Left ventricle myocardium inferior (tissue), 1 donor: ENCODE measurements at places on chromosomes 16 and 17. TPM values are rescaled to one million over a fixed set of nuclear protein-coding genes. Genes with fewer than 3 reads are reported as not detected.

The TEPSIN gene
- 15.9 TPM for total RNA-seq

The CACNG3 gene
- total RNA-seq, result not detected

The DLG4 gene
- 14.0 TPM for total RNA-seq

The RHBDF1 gene
- 24.4 TPM for total RNA-seq

The KRTAP4-5 gene
- total RNA-seq, result not detected

The CDRT15L2 gene
- total RNA-seq, result not detected

The CCL22 gene
- total RNA-seq, result not detected

The HS3ST4 gene
- total RNA-seq, result not detected

The SMYD4 gene
- total RNA-seq, result 13.7 TPM

DNA sequence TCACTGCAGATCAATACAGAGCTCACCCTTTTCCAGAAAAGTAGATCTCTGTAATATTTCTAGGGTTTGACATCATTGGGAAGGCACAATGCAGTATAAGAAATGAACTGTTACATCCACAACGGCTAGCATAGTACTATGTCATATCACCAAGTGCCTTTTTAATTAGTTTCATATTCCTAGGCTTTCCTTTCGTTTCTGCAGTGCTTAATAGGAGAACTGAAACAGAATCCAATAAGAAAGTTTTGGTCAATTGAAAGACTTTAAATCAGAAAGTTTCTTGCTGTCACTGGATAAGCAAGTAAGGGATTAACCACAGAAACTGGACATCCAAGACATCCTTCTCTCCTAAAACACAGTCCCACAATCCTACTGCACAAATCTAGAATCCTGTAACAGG is 3.5 kb upstream of the RNF43 start:
- no peak for DNase-seq
- H3K27me3 ChIP-seq, result peaks cover 39% of the 10 kb centered on the region
- H3K4me3 ChIP-seq, result no peak overlapping the region
- no peaks in the 10 kb centered on the region for H3K36me3 ChIP-seq

DNA sequence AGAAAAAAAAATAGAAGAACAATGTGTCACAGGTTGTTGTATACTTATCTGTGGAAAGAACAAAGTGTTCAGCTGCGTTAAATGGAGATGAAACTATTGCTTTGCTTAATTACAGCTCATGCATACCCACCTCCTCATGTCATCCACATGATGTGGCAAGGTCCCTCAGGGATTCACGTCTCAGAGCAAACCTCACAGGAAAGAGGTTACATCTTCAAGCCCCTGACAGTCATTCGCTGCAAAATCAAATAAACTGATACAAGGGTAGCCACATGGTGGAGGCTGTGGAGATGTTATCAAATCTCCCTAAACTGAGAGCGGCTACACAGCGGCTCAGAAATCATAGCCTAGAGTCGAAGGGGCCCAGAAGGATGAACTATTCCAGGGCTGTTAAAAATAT is 21.1 kb downstream of the GINS3 start:
- no peak for DNase-seq
- H3K4me3 ChIP-seq, result no peak overlapping the region
- H3K27ac ChIP-seq, result peak overlapping the region; percentile 95

DNA sequence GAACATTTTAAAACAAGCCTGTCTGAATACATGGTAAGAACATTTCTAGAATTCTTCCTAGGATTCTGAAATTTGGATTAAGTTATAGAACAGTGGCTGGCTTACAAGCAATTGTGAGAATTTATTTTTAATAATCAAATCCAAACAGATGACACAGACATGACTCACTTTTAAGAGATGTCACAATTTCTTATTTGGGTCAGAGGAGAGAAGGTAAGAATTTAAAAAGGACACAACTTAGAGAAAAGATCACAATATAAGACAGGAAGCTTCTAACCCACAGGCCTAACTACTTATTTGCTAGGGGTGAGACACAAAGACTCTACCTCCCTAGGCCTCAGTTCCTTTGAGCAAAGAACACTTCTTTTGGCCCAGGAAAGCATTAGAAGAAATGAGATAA is 32.7 kb downstream of the ZZEF1 start:
- peaks cover 98% of the 10 kb centered on the region for H3K36me3 ChIP-seq
- no peak overlapping the region for H3K27ac ChIP-seq
- no peaks in the 10 kb centered on the region for H3K4me1 ChIP-seq
- DNase-seq, result no peak
- no peak overlapping the region for H3K4me3 ChIP-seq

DNA sequence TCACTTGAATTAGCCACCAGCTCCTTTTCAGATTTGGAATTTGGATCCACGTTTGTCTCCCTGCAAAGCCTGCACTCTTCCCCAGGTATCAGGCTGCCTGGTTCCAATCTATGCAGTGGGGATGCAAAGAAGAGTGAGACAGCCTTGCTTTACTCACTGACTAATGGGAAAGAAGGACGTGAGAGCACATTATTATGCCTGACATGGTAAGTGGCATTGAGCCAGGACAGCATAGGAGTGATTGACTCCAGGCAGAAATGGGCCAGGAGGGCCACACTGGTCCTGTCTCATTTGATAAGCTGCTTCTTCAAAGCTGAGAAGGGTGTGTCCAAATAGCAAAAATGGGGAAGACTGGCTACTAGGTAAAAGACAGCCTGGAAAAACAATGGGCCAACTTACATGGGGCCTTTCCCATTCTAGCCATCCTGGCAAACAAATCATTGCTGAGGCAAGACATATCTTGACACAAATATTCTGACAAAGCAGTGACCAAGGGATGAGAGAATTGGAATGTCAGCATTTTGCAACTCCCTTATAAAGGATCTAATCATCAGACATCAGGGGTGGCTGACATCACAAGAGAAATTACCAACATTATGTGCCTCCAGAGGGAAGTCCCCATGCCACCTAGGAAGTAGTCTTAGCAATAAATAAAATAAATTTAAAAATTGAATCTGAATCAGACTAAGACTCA is 38.6 kb downstream of the CDH11 start:
- DNase-seq, result no peak
- no peaks in the 10 kb centered on the region for H3K4me1 ChIP-seq
- H3K4me3 ChIP-seq, result no peak overlapping the region
- H3K27ac ChIP-seq, result no peak overlapping the region

- no peak for DNase-seq
- peak overlapping the region; percentile 18 for H3K27ac ChIP-seq
- peaks cover 11% of the 10 kb centered on the region for H3K36me3 ChIP-seq
- peaks cover 100% of the 10 kb centered on the region for H3K4me1 ChIP-seq
- H3K4me3 ChIP-seq, result peak overlapping the region; percentile 3
Measured at GRCh38 chr17:1376061-1376460, 24.0 kb downstream of the YWHAE start.

- H3K4me1 ChIP-seq, result peaks cover 34% of the 10 kb centered on the region
- H3K27ac ChIP-seq, result peak overlapping the region; percentile 73
- H3K27me3 ChIP-seq, result peaks cover 10% of the 10 kb centered on the region
- DNase-seq, result peak; percentile 51
- peaks cover 21% of the 10 kb centered on the region for H3K36me3 ChIP-seq
Measured at GRCh38 chr16:84883301-84883700, 63.5 kb downstream of the CRISPLD2 start.

DNA sequence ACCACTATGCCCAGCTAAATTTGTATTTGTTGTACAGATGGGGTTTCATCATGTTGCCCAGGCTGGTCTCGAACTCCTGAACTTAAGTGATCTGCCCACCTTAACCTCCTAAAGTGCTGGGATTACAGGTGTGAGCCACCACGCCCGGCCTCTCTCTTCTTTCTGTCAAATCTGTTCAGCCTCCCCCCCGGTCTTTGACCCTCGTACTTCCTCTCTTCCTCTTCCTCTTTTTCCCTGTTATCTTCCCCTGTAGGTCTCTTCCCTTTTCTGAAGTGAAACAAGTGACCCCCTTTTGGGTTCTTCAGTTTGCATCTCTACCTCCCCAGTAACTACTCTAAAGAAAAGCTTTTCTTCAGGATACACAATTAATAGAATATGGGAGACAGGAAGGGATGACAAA is 31.7 kb upstream of the DHX40 start:
- no peak overlapping the region for H3K27ac ChIP-seq
- H3K4me1 ChIP-seq, result no peaks in the 10 kb centered on the region
- no peak for DNase-seq
- H3K4me3 ChIP-seq, result no peak overlapping the region
- H3K27me3 ChIP-seq, result no peaks in the 10 kb centered on the region

DNA sequence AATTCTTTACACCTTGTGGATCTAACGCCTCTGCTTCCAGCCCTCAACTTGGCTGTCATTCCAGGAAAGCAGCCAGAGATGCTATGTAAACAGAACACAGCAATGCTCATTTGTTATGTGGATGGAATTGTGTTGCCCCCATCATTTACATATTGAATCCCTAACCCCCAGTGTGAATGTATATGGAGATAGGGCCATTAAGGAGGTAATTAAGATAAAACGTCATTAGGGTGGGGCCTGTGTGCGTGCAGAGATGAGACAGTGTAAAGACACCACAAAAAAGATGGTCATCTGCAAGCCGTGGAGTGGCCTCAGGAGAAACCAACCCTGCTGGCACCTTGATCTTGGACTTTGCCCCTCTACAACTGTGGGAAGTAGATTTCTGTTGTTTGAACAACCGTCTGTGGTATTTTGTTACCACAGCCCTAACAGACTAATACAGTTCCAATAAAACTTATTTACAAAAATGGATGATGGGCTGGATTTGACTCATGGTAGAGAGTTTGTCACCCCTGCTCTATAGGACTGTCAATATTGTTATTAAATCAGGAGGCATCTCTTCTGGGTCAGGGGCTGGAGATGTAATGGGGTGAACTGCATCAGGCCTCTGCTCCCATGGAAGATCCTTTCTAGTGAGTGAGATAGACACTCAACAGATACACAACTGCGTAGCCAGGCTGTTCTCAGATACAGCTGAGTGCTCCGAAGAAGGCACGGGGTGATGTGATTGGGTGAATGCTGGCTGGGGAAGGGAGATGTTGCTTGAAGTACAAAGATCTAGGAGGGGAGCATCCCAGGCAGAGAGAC is 339.0 kb downstream of the SNX29 start:
- H3K27ac ChIP-seq, result no peak overlapping the region
- no peak for DNase-seq
- no peak overlapping the region for H3K4me3 ChIP-seq
- no peaks in the 10 kb centered on the region for H3K27me3 ChIP-seq
- H3K4me1 ChIP-seq, result peaks cover 21% of the 10 kb centered on the region

- DNase-seq, result no peak
- H3K27ac ChIP-seq, result peak overlapping the region; percentile 43
- H3K36me3 ChIP-seq, result peaks cover 37% of the 10 kb centered on the region
- H3K4me3 ChIP-seq, result no peak overlapping the region
- H3K27me3 ChIP-seq, result no peaks in the 10 kb centered on the region
Measured at GRCh38 chr16:69435977-69436820, 11.8 kb downstream of the CYB5B start.

GRCh38 chr17:40298726-40299125 is 10.3 kb upstream of the RARA start:
- peak overlapping the region; percentile 48 for H3K27ac ChIP-seq
- peaks cover 54% of the 10 kb centered on the region for H3K4me1 ChIP-seq
- DNase-seq, result no peak
- H3K36me3 ChIP-seq, result no peaks in the 10 kb centered on the region
- no peaks in the 10 kb centered on the region for H3K27me3 ChIP-seq
- H3K4me3 ChIP-seq, result no peak overlapping the region

DNA sequence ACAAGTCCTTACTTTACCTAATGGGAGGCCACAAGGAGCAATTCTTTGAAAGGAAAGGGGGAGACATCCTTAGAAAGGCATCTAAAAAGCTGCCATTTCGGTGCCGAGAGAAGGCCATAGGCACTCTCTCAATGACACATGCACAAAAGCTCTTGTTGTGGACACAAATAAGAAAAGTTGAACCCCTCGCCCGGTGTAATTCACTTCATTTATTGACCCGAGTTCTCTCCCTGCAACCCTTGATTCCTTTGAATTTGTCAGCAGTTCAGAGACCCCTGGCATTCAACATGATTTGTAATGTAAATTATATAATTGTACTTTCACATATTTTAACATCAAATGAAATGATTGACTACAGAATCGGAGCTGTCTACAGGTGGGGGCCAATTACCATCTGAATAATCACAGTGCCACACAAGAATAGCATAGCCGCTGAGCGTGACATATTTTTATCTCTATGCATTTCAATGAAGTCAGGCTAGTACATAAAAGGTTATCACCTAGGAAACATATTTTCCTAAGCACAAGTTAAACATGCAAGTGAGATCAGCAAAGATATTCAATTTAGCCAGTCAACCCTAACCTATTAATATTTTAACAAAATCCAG is 66.7 kb downstream of the IRX6 start:
- H3K4me1 ChIP-seq, result peaks cover 42% of the 10 kb centered on the region
- H3K4me3 ChIP-seq, result peak overlapping the region; percentile 12
- H3K27ac ChIP-seq, result peak overlapping the region; percentile 86
- DNase-seq, result no peak
- no peaks in the 10 kb centered on the region for H3K36me3 ChIP-seq
- no peaks in the 10 kb centered on the region for H3K27me3 ChIP-seq

DNA sequence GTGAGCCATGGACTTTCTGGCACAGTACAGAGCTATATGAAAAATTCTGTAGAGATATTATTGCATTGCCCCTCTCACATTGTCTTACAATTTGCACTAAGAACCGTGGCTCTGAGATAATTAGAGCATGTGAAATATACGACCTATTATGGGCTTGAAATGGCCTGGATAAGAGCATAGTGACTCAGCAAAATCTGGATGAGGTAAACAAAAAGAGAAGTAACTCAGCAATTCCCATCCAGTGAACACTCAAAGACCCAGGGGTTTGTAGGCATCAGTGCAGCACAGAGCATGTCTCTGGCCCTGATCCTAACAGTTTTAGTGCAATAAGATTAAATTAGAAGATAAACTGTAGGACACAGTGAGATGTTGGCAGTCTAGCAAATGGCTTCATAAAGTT is 317.2 kb upstream of the MYOCD start:
- no peaks in the 10 kb centered on the region for H3K4me1 ChIP-seq
- DNase-seq, result no peak
- H3K36me3 ChIP-seq, result no peaks in the 10 kb centered on the region
- no peaks in the 10 kb centered on the region for H3K27me3 ChIP-seq
- H3K4me3 ChIP-seq, result no peak overlapping the region

- H3K4me1 ChIP-seq, result peaks cover 58% of the 10 kb centered on the region
- no peak overlapping the region for H3K4me3 ChIP-seq
Measured at GRCh38 chr16:19708296-19709205, 9.5 kb downstream of the KNOP1 start.

DNA sequence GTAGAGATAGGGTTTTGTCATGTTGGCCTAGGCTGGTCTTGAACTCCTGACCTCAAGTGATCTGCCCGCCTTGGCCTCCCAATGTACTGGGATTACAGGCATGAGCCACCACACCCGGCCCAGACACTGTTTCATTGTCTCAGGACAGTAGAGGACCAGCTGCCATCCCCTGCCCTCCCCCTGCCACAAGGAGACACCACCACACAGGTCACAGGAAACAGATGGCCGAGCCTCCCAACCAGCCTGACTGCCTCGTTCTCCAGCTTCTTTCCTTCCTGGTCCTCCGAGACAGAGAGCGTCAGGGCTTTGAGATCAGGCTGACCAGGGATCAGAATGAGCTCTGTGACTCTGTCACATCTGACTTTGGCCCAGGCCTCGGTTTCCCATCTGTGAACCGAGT is 20.8 kb upstream of the RNPS1 start:
- no peak overlapping the region for H3K4me3 ChIP-seq
- H3K4me1 ChIP-seq, result no peaks in the 10 kb centered on the region
- no peak overlapping the region for H3K27ac ChIP-seq
- H3K36me3 ChIP-seq, result peaks cover 60% of the 10 kb centered on the region

GRCh38 chr17:1324201-1324771 is 44.8 kb downstream of the TRARG1 start:
- H3K4me1 ChIP-seq, result peaks cover 1% of the 10 kb centered on the region
- H3K27ac ChIP-seq, result no peak overlapping the region
- H3K27me3 ChIP-seq, result no peaks in the 10 kb centered on the region
- no peaks in the 10 kb centered on the region for H3K36me3 ChIP-seq
- DNase-seq, result no peak
